ENCODE measurements at places on chromosomes 3 and 15.
A peak's percentile ranks its signal among the peaks of the same experiment; 100 is the strongest.

DNA sequence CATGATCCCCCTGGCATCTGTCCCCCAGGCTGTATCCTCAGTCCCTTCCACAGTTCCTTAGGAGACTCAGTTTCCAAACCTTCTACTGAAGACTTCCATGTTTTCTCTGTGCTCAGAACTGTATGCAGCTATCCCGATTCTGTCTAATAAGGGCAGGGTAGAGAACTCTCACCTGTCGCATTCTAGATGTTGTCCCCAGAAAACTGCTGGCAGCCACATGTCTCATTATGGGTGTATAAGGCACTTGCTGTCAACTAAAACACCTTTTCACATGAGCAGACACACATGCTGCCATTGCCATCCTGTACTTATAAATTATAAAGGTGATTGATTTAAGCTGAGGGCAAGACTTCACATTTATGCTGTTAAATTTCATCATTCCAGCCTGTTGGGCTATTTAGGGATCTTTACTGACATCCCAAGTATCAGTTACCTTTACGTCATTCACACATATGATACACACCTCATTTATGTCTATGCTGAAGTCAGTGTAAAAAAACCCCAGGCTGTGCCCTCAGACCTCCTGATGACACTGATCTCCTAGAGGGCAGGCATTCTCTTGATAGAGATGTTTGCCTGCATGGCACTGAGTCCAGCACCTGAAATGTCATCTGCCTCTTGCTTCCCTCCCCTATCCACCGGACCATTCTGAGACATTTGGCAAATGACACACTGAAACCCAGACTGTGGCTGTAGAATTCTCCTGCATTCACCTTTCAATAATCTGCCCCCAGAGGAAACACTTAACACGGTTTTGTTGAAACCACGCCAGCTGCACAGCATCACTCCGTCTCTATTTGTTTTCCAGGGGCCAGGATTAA, 35.8 kb downstream of the BTD start:
- no peak for DNase-seq

- DNase-seq: peak; percentile 75
Measured at GRCh38 chr15:41465822-41466421, 27.8 kb upstream of the ITPKA start.

- no peak for DNase-seq
Measured at GRCh38 chr15:92813485-92813884, 86.6 kb upstream of the CHD2 start.

- DNase-seq: no peak
Measured at GRCh38 chr3:73609655-73610054, 15.1 kb downstream of the PDZRN3 start.

DNA sequence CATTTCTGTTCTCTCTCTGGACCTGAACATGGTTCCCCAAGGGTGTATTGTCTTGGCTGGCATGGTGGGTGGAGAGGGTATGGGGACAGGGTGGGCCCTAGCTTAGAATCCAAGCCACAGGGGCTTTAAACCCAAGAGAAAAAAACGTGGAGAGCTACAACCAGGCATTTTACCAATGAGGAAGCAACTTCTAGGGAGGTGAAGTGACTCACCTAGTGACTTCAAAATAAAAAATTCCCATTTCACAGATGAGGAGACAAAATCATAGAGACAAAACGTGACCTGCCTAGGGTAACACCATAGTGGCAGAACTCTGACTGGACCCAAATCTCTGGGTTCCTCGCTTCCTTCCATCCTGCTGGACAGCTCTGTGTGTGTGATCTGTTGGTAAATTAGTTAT, 216.8 kb downstream of the RPLP1 start:
- no peak for DNase-seq

DNA sequence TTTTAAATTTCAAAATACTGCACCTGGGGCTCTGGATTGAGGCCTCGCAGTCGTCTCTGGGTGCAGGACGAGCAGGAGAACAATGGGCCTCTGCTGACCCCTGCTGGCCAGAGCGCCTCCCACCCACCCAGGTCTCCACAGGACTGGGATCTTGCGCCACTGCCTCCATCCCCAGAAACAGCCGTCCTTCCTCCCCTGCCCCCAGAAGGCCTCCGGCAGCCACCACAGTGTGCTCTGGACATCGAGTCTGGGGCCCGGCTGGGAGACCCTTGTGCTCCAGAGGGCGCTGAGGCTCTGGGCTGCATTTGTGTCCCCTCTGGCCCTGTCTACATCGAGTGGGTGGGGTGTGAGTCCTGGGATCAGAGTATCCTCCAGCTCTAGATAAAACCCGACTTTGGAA, 6.7 kb upstream of the ACSBG1 start:
- peak; percentile 65 for DNase-seq

GRCh38 chr3:117706756-117707155, 997.2 kb downstream of the TUSC7 start:
- DNase-seq: peak; percentile 58

DNA sequence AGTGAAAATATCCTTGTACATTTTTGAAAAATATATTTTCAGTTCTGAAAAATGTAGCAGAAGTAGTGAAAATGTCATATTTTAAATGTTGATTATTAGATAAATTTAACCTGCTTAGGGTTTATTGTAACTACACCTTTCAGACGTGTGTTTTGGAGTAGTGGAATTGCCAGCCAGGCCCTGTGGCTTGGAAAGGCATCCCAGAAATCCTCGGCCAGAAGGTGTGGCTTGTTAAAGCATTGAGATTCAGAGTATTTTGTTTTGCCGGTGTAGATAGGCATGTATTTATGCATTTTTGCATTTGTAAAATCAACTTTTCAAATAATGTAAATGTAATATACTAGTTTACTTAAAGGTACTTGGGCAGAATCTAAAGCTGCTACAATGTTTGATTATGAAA, 7.0 kb downstream of the EBLN2 start:
- no peak for DNase-seq

- no peak for DNase-seq
Measured at GRCh38 chr3:144770281-144770680, 798.7 kb downstream of the DIPK2A start.

GRCh38 chr3:39189959-39190269, 2.5 kb downstream of the XIRP1 start:
- peak; percentile 67 for DNase-seq

GRCh38 chr3:151283907-151284461, 5.6 kb upstream of the P2RY14 start:
- DNase-seq: peak; percentile 64

DNA sequence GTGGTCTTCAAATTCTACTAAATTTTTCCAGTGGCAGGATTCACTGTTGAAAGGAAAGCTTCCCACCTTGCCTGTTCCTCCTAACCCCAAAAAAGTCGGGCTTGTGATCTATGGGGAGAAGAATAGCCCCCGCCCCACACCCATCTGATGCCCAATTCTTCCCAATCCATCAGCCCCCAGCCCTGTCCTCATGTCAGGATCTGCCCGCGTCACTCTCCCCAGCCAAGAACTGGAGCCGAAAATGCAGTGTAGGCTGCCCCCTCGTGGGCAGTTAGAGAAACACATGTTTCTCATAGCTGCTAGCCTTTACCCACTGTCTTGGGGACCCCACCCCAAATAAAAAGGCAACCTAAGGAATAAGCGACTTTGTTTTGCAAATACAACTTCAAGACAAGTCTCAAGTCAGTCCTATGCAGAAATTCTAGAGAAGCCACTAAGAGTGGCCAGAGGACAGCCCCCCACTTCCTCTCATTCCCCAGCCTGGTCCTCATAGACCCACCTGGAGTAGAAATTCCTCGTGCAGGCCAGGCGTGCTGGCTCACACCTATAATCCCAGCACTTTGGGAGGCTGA, 13.0 kb upstream of the CSK start:
- peak; percentile 49 for DNase-seq

GRCh38 chr15:70415398-70415797, 317.7 kb upstream of the TLE3 start:
- DNase-seq: no peak

DNA sequence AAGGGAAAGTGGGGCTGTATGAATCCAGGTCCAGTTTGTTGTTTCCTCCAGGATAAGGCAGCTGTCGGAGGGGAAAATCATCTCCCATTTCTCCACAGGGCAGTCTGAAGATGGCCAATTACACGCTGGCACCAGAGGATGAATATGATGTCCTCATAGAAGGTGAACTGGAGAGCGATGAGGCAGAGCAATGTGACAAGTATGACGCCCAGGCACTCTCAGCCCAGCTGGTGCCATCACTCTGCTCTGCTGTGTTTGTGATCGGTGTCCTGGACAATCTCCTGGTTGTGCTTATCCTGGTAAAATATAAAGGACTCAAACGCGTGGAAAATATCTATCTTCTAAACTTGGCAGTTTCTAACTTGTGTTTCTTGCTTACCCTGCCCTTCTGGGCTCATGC, 911 bp downstream of the CCRL2 start:
- DNase-seq: no peak

GRCh38 chr3:108152274-108152673, 61.4 kb upstream of the CD47 start:
- no peak for DNase-seq

DNA sequence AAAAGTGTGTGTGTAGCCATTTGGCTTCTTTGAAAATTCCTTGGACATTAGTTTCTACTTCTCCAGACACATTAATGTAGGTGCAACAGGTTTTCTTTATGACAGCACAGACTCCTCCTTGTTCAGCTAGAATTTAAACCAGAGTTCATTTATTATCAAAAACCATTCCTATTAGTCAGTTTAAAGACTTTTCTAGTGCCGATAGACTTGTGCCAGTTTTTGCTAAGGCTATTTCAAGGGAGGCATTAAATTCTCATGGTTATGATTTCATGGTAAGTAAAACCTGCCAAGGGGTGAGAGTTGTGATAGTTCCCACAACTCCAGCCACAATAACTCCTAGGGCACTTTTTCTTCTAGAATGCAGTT, 20.6 kb upstream of the SENP7 start:
- no peak for DNase-seq

DNA sequence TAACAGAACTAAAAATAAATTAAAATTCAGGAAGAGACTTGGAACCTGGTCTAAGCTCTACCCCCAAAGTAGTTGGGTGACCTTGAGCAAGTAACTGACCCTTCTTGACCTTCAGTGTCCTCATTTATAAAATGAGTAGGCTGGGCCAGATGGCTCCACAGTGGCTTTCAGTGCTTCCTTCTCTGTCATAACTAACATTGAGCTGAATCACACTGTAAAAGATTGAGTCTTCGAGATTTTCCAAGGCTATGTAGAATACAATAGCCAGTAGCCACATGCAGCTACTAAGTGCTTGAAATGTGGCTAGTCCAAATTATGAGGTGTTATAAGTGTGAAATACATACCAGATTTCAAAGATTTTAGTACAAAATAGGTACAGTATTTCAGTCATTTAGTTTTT, 313.3 kb downstream of the MECOM start:
- no peak for DNase-seq

- no peak for DNase-seq
Measured at GRCh38 chr3:13419505-13420044, 547 bp downstream of the NUP210 start.

GRCh38 chr3:101243285-101244211, 76.8 kb downstream of the IMPG2 start:
- peak; percentile 76 for DNase-seq

DNA sequence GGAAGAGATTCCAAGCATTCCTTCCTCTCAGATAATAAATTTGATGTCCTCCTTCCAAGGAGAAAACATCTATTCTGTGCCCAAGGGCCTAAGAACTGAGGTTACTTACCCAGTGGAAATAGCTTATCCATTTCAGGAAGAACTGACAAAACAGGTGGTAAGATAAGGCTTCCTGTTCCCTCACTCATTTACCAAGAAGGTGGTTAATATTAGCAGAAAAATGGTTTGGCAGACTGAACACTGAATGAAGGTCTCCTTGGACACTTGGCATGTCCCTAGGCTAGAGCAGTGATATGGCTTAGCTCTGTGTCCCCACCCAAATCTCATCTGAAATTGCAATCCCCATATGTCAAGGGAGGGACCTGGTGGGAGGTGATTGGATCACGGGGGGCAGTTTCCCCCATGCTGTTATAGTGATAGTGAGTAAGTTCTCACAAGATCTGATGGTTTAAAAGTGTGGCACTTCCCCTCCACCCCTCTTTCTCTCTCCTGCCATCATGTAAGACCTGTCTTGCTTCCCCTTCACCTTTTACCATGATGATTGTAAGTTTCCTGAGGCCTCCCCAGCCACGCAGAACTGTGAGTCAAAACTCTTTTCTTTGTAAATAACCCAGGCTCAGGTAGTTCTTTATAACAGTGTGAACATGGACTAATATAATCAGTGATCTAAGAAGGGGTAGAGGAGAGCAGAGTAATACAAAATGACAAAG, 127.4 kb downstream of the ST8SIA2 start:
- no peak for DNase-seq

DNA sequence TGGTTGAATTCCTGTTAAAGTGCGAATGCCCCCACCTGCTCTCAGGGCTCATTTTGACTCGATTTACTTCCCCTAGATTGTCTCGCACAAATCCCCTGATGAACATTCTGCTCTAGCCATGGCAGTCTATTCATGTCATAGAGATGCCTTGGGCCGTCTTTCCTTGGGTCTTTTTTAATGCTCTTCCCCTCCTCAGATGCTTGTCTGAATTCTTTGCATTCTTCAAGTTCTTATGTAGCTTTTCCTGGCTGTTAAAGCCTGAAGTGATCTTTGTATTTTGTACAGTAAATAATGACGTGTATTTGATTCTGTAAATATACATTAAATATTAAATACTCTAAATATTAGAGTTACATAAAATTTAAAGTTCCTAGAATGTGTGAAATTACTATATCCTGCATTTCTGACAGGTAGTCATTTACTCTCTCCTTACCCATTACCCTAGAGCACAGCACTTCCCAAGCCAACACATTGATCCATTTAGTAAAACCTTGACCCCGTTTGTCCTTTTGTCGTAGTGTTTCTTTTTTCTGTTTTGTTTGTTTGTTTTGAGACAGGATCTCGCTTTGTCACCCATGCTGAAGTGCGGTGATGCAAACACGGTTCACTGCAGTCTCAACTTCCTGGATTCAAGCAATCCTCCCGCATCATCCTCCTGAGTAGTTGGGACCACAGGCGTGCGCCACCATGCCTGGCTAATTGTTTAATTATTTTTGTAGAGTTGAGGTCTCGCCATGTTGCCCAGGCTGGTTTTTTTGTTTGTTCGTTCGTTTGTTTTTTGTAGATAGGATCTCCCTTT, 47.9 kb downstream of the YEATS2 start:
- no peak for DNase-seq

DNA sequence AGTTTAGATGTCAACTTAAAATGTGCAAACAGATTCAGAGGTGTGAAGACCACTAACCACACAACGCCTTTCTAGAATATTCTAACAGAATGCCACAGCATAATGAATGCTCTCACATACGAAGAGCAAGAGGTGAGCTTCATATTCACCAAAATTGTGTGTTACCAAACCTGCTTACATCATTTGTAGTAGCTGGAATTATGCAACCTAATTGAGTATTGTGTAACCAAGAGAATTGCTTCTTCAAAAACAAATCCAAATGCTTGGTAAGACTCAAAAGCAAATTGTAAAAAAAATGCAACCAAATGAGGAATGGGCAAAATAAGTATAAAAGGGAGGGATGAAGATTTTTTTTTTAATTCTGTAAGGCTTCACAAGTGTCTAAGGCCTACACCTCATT, 160.7 kb downstream of the TAFA4 start:
- peak; percentile 0 for DNase-seq

GRCh38 chr15:67922971-67923945, 83.4 kb upstream of the RNU6-1 start:
- no peak for DNase-seq

GRCh38 chr15:37056177-37057121, 43.9 kb downstream of the MEIS2 start:
- DNase-seq: no peak
